ENCODE measurements at places on chromosomes 16 and 17.

DNA sequence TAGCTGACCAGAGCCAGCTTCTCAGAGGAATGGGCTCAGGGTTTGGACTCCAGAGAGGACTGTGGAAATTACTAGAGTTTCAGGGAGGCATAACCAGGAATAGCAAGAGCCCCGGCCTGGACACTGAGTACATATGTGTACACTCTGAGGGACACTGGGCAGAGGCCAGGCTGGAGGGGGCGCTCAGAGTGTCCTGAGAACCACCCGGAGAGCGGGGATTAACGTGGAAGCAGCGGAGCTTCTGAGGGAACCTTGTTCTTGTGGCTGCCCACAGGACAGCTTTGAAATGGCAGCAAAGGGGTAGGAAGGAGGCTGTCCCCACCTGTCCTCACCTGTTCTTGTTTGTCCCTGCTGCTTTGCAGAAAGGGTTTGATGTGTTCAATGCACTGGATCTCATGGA is 27.8 kb downstream of the PLCD3 start:
- DNase-seq = no peak

DNA sequence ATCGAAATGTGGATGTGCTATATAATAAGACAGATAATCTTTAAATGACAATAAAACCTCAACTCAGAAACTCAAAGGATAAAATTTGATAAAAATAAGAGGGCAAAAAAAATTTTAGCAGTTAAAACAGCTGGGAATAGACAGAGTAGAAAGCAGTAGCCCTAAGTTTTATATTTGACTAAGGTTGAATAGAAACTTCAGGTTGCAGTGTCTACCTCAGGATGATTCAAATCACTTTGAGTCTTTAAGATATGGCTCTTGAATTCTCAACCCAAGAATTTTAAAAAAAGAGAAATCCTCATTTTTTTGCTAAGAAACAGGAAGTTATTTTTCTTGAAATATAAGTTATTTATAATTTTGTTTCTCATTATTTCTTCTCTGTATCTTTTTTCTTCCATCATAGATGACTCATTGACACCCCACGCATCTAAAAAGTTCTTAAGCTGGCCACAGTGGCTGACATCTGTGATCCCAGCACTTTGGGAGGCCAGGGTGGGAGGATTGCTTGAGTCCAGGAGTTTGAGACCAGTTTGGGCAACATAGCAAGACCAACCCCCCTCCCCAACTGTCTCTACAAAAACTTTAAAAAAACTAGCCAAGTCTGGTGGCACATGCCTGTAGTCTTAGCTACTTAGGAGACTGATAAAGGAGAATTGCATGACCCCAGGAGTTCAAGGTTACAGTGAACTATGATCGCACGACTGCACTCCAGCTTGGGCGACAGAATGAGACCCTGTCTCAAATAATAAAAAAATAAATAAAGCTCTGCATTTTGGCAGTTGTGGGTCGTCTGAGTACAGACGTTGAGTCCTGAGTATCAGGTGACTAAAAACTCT is 23.9 kb downstream of the NFAT5 start:
- DNase-seq = no peak

DNA sequence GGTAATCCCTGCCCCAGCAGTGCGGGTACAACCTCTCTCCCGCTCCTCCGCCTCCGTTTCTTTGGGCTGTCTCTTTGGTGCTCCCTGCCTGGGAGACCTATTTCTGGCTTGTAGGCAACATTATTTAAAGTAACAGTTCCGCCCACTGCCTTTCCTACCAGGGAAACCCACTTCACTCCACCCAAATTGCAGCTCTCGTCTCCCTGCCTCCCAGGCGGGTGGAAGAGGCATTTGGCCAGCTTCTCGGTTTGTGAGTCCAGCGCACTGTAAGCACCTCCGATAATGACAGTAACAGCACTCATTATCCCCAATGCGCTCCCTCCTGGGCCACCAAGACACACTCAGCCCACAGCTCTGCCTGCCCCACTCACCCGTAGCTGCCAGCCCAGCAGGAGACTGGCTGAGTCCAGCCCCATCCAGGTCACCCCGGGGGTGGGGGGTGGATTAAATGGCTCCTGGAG is 165.1 kb upstream of the CDC42EP4 start:
- no peak for DNase-seq

DNA sequence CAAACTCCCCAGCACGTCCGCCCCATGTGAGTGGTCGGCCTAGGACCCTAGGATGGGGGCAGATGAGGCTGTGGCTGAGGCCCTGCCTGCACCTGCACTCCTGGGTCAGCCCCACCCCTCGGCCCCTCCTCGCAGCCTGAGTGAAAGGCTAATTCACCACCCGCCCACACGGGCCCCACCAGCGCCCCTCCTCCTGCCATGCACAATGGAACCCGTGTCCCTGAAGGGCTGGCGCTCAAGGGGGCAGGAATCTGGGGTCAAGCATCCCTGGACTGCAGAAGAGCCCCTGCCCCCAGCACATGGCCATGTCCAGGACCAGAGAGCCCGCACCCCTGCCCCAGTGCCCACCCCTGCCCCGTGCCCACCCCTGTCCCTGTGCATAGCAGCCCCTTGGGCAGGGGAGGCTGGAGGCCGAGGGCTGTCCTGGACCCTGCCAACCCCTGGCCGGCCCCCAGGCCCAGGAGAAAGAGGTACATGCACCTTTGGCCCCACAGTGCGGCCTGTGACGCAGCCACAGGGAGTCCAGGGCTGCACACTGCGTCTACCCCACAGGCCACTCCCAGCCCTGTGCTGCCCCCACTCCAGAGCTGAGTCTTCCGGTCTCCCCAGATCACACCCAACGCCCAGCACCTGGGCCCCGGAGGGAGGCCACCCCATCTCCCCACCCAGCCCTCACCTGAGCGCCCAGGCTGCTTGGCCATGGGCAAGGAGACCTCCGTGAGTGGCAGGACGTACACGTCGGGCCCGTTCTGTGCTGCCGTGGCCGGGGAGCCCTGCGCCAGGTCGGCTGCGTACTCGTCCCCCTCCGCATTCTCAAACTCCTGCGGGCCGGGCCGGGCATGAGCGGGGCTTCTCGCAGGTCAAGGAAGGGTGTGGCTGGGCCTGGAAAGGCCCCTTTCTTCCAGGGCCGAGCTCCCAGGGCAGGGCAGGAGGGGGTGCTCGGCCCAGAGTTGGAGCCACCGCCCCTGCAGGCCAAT is 34.6 kb upstream of the PVALEF start:
- no peak for DNase-seq

GRCh38 chr16:67397036-67397801 is 3.9 kb upstream of the TPPP3 start:
- DNase-seq = no peak

GRCh38 chr16:16830401-16830800 is 451.5 kb downstream of the NPIPA7 start:
- no peak for DNase-seq

DNA sequence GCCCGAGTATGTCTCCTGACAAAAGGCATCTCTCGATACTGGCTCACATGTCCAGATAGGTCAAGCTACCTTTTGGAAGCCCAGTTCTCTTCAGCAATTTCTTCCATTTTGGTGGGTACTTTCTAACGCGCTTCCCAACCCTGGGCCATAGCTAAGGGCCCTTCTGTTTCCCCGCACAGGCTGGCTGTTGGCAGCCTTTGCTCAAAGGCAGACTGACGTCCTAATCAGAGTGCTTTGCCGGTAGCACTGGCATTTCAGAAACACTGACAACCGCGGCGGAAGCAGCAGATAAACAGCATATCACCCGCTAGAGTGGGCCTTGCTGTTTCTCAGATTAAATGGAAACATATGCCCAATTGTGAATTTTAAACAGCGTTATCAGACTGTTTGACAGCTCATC is 49.3 kb upstream of the MPHOSPH6 start:
- no peak for DNase-seq

GRCh38 chr16:19858340-19859018 is 26.2 kb downstream of the GPRC5B start:
- no peak for DNase-seq

DNA sequence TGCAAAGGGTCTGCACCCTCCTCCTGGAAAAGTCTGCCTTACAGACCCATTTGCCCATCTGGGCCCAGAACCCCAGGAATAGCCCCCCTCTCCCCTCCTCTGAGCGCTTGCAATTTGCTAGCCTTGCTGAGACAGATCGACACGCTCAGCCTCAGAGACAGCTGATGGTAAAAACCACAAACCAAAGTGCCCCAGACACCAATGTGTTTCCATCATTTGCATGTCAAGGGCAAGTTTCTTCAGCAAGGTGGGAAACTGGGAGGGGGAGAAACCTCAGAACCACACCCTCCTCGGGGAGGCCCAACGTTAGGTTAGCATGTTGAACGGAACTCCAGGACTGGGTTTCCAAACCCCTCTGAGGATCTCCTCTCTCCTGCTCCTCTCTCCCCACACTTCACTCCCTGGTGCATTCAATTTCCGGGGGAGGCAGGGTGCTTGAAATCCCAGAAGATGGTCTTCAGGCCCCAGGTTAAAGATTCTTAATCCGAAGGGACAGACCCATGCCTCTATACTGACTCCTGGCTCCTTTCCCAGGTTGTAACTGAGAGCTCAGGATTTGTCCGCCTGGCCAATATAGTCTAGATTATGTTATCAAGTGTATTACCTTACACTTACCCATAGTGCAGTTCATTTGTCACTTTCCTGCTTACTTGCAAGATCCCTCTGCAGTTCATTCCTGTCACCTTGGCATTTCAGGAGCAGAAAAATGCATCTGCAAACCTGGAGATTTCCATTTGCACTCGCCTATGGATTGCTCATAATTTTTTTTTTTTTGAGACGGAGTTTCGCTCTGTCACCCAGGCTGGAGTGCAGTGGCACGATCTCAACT is 1.3 kb upstream of the CUEDC1 start:
- DNase-seq = peak; percentile 52

- DNase-seq = no peak
These were observed 19.0 kb downstream of the CBFA2T3 start for GRCh38 chr16:88957887-88958577.

GRCh38 chr16:12403746-12404658 is 399.7 kb downstream of the CPPED1 start:
- no peak for DNase-seq

GRCh38 chr17:29968271-29968670 is 26.8 kb downstream of the EFCAB5 start:
- no peak for DNase-seq

GRCh38 chr16:75026892-75027391 is 28.1 kb downstream of the ZNRF1 start:
- DNase-seq = no peak

- DNase-seq = no peak
These were observed 71.5 kb upstream of the ATF7IP2 start for GRCh38 chr16:10314317-10314716.

- peak; percentile 24 for DNase-seq
These were observed 61.8 kb downstream of the TUBD1 start for GRCh38 chr17:59830846-59831486.

DNA sequence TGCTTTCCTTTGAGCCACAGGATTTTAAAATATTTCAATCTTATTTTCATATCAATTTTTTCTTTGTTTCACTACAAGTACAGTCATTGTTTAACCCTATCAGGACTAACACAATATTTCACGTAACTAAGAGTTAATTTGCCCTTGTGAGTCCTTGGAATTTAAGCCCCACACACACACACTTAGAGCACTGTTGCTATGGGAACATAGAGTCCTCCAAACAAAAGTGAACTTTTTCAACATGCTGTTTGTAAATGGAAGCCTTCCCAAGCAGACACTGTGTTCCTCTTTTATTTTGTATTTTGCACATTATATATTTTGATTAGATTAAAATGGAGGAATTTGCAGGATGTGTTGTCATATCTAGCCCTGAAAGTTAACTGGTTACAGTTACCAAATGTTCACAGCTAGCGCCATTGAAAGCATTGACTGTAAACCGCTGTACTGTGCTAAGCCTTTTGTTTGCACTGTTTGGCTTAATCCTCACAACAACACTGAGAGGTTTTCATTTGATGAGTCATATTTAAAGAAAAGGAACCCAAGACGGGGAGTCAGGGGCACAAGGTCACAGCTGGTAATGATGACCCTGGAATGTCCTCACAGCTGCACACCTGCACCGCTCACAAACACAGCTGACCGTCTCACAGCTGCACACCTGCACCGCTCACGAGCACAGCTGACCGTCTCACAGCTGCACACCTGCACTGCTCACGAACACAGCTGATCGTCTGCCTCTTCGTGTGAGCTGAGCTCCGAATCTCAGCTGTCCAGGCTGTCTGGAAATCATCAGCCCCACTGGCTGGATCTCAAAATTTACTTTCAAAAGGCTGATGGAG is 6.3 kb downstream of the HSBP1 start:
- no peak for DNase-seq

GRCh38 chr16:22693638-22694340 is 120.2 kb upstream of the HS3ST2 start:
- DNase-seq = no peak

DNA sequence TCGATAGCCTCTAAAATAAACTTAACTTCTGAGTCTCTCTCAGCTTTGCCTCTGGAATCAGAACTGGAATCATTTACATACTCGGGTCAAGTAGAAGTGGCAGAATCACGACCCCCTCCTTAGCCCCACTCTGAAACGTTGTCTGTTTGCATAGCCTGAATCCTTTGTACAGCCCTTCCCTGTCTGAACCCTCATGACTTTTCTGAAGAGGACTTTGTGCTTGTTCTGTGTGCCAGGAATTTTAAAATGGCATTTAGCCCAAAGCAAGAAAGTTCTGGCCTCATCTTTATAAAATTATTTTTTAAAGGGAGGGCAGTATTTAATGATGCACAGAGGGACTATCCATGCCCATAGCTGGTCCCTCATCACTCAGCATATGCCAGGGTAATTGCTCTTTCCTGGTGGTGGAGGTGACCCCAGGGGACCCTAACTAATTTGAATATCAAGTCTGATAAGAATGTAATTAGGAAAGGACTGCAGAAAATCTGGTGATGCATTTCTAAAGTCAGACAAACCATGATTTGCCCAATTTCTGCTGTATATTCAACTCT is 342.7 kb upstream of the TNRC6C start:
- no peak for DNase-seq

- DNase-seq = peak; percentile 53
These were observed 8.5 kb downstream of the HS3ST6 start for GRCh38 chr16:1909561-1910231.

DNA sequence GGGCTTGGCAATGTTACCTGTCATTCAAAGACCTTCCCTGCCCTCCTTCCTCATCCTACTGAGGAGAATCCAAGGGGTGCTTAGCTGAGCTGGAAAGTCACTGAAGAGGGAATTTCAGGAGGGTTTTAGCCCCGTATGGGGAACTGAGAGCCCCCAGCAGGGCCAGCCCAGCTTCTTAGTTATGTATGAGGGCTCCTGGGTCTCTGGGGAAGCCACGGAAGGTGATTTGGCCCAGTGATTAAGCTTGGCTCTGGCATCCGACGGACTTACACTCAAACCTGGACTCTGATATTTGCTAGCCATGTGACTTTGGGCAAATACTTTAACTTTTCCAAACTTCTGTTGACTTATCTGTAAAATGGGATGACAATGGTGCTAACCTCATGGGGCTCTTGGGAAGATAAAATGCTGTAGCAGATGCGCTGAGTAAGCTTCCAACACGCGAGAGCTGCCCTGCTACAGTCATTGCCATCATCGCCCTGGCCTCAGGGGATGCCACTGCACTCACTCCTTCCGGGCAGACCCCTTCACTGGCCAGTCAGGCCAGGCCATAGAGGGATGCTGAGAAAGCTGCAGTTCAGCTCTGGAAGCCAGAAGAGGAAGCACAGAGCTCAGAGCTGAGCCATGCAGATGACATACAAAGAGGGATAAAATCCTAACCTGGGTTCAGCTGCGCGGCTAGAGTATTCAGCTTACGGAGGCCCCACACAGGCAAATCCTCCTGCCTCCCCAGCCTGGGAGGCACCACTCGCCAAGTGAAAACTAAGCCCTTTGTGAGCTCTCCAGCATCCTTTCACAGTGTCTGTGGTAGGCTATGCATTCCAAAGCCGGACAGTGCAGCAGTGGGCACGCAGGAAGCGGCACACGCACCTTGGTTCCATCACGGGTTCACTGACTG is 44.9 kb upstream of the PIK3R6 start:
- DNase-seq = peak; percentile 61

- DNase-seq = no peak
These were observed 460.4 kb upstream of the DYNLRB2 start for GRCh38 chr16:80080287-80080851.
